ENCODE measurements at places on chromosomes 13 and 19.
A peak's percentile ranks its signal among the peaks of the same experiment; 100 is the strongest.

DNA sequence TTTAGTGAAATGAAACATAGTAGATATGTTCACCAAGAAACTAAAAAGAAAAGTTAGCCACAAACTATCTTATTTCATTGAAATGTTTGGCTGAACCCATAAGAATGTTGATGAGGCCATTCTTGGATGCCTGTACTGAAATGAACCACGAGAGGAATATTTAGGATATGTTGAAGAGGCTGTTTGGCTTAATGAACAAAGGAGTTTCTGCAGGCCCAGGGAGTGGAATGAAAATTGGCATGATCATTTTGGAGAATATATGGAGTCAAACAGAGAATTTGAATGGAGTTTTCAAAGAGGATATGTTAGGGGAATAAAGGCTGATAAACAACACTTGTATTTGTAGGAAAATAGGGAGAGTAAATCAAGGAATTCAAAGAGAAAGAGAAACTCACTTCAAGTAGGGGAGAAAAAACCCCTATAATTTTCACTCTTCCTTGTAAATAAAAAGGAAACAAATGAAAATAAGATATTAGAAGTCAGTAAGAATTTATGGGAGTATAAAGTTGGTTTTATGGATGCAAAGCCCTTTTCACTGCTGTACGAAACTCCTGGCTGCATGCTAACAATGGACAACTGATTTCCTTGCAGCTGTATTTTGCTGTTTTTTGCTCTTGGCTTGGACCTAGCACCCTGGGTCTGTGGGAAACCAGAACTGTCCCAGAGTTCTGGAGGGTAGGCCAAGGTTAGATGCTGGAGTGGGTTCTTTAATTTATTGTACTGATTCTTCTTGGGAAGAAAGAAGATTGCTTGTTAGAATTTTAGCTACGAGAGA, 36.5 kb downstream of the KL start:
- DNase-seq = no peak

DNA sequence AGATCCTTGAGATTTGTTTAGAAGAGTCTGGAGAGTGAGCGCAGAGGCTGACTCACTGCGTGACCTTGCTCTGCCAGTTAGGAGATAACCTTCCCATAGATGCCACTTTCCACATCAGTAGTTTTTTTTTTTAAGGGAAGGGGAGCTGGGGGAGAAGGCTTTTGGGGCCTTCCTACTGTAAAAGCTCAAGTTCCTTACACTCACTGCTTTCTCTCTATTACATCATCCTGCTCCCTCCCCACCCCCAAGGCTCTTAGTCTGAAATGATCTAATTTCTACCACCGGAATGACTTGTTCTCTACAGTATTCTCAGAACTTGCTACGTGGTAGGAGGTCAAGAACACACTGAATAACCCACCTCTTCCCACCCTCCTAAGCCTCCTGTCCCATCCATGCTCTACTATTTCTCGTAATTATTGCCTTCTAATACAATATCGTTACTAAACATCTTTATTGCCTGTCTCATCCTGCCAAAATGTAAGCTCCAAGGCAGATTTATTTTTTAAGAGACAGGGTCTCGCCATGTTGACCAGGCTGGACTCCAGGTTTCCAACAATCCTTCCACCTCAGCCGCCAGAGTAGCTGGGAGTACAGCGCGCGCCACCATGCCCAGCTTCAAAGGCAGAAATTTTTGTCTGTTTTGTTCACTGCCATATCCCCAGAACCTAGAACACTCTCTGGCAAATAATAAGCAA, 1.2 kb downstream of the LONP1 start:
- DNase-seq = peak; percentile 75

DNA sequence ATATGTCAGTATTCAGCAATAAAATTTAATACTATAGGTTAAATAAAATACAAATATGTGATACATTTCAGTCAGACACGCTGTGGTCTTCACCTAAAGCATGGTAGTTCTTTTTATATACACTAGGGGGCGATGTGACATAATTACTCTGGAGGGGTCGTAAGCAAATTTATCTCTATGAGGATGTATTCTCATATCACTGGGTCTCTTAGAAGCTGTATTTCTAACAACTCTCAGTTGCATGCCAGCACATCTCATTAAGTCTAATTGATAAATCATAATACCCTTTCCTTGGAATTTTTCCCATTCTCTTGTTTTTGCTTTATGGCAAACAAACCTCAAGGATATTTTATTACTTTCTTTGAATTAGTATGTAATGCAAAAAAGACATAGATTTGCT, 3.9 kb upstream of the PCDH17 start:
- no peak for DNase-seq

GRCh38 chr19:43674596-43674995, 4.6 kb upstream of the PLAUR start:
- DNase-seq = no peak

GRCh38 chr13:53501387-53501786, 472.8 kb downstream of the OLFM4 start:
- no peak for DNase-seq

- DNase-seq = no peak
These were observed 156.1 kb downstream of the RGCC start for GRCh38 chr13:41613471-41613870.

GRCh38 chr19:49492573-49493405, 3.4 kb upstream of the RPS11 start:
- no peak for DNase-seq

DNA sequence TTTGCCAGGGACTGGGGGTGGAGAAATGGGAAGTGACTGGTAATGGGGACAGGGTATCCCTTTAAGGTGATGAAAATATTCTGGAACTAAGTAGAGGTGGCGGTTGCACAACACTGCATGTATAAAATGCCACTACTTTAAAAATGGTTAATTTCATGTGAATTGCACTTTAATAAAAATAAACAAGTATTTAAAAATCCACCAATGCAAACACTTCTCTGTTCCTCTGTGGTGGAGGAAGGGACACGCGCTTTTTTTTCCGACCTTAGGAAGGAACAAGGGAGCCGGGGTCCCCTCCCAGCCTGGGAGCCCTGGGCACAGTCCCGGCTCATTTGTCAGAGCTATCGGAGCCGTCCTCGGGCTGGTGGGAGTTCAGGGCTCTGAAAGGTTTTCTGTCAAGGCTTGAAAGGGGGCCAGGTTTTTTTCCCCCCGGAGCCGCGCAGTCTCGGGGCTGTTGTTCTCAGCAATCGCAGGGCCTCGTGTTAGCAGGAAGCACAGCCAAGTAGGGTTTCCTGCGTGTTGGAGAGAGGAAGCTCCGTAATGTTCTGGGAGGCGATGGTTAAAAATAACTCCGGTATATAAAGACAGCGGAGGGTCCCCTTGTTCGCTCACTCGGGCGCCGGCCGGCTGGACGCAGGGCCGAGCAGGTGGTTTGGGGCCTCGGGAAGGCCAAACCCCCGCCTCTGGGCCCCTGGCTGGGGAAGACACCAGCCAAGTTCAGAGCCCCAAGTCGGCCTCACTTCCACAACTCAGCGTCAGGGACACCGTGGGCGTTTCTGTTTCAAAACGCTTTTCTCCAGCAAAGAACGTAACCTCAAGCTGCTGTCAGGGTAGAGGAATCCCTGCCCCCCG, 41.2 kb upstream of the KLF2 start:
- DNase-seq = peak; percentile 85

Data from stimulated activated CD4-positive, alpha-beta T cell treated with anti-CD3 and anti-CD28 coated beads, Interleukin-2, amount 100 ng/mL, for 24 hours (primary cell).